Sigmoid colon (tissue), 7 donors: ENCODE measurements at places on chromosomes 3 and 15. TPM values are rescaled to one million over a fixed set of nuclear protein-coding genes. Genes with fewer than 3 reads are reported as not detected.

GRCh38 chr3:127618891-127619290 is 10.1 kb upstream of the PODXL2 start:
- DNase-seq: no peak

DNA sequence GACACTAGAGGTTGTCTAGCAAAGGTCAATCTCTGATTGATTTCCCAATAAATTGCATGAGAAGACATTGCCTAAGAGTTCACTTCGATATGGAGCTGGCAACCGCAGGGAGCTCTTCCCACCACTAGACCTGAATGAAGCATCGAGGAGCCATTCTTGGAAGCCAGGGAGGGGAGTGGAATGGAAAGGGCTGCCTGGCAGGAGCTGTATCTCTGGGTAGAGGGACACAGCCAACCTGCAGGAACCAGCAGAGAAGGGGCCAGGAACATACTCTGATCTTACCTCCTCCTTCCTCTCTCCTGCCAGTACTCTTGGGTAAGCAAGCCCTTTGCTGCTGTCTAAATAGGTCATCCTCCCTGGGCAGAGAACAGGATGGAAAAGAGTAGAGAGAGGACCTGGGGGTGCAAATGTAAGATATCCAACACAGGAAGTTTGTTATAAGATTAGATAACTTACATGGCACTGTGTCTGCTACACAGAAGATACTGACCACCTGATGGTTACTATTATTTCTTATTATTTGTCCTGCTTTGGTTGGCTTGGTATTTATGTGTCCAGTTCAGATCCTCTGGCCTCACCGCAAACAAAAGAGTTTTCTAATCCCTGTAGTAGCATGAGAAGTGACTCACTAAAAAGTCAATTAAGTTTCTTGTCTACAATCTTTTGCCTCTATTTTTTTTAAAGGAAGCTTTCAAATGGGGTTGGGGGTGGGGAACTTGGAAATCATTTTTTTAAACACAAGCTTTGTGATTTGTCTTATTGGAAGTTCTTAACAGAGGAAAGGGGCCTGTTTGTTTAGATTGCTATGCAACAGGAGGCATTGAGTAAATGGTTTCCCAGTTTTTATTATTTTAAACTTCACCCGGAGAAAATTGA is 156.7 kb upstream of the TSC22D2 start:
- no peak for DNase-seq

DNA sequence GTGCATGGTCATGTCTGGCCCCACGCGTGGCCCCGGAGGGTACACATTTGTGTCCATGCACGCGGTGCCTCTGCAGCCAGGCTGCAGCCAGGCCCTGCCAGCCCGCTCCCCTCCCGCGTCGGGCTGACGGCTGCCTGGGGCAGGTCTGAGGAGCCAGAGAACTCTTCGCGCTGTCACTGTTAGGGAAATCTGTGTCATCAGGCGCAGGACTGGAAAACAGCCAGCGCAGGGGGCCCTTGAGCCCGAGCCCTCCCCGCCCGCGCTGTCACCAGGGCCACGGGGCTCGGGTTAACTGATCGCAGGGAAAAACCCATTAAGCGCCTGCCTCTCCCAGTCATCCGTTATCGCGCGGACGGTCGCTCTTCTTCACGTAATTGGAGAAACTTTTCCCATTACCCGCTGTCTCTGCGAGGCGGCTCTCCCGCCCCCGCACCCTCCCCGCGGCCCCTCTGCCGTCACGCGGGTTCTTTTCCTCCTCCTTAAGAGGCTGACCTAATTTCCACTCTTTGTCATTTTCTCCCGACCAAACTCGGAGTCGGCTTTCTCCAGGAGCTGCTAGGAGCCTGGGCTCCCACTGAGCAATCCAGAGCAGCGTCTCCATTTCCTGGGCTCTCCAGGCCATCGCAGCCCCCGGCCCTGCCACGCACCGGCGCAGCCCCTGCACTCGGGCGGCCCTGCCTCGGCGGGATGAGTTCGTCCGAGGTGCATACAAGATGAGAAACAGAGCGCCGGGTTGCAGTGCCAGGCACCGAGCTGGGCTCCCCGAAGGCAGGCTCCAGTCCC is 57.5 kb upstream of the PRR23E start:
- no peak for DNase-seq

DNA sequence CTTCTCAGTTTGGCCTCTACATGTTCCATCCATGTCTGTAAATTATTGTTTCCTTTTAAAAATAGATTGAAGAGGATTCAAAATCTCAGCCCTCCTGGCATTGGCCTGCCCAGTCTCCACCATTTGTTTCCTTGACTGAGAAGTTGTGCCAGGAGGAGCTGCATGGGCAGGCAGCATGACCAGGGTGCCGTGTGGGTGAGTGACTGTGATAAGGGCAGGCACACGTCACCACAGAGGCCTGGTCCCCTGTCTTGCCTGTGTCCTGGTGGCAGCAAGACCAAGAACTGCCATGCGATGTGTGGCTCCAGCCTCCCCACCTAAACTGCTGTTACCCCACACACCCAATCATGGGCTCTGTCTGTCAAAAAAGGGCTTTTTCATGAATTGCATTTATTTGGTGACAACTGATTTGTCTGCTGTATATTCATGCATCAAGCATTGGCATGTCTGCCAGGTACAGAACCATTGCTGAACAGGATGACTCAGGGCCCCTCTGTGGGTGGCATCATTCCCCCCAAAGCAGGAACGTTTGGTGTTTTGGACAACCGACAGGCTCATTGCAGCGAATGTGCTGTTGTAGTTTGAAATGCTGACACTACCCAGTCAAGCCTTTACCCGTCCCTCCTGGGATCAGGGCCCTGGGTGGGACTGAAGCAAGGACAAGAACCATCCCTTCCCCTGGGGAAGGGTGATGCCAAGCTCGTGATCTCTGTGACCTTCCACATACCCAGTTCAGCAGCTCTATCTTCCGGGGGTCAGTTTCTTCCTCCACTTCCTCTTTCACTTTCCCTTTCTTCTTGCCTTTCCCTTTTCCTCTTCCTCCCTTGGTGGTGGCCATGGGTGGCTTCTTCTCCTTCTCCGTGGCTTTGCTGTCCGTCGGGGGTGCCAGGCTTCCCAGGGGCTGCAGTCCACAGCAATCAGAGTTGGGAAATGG is 51.6 kb downstream of the TRPM1 start:
- no peak for DNase-seq

- DNase-seq: no peak
Measured at GRCh38 chr3:127458696-127459604, 131.6 kb downstream of the TPRA1 start.

- DNase-seq: no peak
Measured at GRCh38 chr15:93179700-93180102, 90.7 kb upstream of the RGMA start.

- no peak for DNase-seq
Measured at GRCh38 chr3:128895843-128896697, 16.6 kb downstream of the ACAD9 start.

- DNase-seq: no peak
Measured at GRCh38 chr15:94412979-94413746, 181.8 kb downstream of the MCTP2 start.

GRCh38 chr3:153103406-153103945 is 58.5 kb upstream of the RAP2B start:
- no peak for DNase-seq

DTX3L gene
- total RNA-seq: 18.9 TPM

GRCh38 chr3:106276151-106276550 is 407.3 kb upstream of the CBLB start:
- DNase-seq: no peak

ALDH1A3 gene
- total RNA-seq: 55.4 TPM

DNA sequence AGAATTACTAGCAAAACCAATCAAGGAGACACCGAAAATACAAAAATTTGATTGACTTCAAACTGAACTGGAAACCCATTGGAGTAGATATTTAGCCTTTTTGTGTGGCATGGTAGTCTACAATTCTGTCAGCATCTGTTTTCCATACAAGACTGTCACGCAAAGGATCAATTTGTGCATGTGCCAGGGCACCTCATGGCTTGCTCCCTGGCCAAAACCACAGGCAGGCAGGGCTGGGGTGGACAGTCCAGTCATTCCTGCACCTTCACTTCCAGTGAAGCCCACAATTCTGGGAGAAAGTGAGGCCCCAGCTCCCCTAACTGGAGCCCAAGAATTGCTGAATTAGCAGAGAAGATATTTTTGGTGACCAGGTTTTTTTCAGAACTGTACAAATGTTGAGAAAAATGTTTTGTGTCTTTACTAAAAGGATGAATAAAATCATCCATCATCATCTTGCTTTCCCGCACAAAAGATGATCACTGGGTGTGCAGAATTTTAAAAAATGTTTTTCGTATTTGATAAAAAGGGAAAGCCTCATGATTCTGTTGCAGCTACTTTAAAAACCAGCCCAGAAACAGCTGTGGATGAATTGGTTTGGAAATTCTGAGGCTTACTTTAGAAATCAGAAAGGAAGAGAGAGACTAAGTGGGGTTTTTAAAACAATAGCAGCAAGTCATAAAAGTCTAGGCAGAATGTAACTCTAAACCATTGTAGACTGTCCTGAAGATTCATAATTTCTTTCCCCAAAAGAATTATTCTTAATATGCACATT is 86.4 kb downstream of the PCCB start:
- no peak for DNase-seq

GRCh38 chr3:150547045-150547741 is 606 bp downstream of the EIF2A start:
- DNase-seq: no peak

DNA sequence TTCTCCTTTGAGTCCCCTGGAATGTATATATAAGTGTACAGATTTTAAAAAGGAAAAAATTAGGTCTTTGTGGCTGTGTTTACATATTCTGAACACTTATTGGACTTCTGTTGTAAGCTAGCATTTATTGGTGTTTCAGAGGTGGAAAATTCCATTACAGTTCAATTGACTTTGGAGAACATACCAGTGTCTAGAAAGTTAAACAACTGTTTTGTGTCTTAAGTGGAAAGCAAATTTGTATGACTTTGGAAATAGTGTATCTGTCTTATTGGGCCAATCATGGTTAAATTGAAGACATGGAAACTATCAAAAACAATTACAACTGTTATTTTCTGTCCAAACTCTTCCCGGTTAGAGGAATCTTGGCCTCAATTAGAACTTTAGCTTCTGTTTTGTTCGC is 265.0 kb upstream of the C2CD4B start:
- DNase-seq: no peak

- DNase-seq: peak; percentile 78
Measured at GRCh38 chr15:98076021-98076816, 115.7 kb downstream of the ARRDC4 start.

CFAP91 gene
- 6.7 TPM for total RNA-seq

DNA sequence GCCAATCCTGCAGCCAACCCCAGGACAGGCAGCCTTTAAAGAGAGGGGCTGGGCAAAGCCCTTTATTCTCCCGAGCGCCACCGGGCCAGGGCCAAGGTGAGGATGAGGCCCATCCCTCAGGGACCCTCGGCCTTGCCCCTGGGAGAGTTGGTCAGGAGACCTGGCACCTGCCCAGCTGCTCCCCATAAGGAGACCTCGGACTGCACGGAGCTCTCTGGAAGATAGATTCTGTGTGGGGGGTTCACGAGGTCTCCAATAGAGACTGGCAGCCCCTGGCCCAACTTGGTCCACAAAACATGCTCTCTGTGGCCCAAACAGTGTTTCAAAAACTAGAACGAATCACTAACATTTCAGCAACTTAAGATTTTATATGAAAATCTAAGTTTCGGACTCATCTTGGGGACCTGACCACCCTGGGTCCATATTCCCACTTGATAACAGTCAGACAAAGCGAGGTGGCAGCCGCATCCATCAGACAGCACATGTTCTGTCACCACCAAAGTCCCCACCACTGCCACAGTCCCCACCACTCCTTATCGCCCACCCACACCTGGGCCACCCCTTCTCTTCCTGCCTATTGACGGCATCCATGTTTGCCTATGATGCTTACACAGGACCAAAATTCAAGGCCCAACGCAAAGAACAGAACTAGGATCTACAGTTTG is 114.4 kb upstream of the RPL32 start:
- DNase-seq: peak; percentile 76

LRTM1 gene
- total RNA-seq: not detected

CP gene
- total RNA-seq: 7.1 TPM

DNA sequence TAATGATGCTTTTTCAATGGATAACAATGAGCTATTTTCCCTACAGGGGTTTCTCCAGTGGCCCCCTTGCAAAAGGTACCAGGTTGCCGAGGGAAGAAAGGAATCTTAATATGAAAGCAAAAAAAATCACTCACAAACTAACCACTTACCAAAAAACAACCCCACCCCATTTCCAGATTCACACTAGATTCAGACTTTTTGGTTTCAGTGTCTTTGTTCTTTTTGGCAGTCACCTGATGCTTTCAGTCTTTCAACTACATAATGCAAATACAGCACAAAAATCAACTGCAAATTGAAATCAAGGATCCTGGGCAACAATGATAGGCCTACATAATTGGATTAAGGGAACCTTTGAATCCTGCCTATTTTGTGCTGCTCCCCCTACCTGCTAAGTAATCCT is 71.1 kb upstream of the RAP2B start:
- no peak for DNase-seq

PPP1R14D gene
- not detected for total RNA-seq

DNA sequence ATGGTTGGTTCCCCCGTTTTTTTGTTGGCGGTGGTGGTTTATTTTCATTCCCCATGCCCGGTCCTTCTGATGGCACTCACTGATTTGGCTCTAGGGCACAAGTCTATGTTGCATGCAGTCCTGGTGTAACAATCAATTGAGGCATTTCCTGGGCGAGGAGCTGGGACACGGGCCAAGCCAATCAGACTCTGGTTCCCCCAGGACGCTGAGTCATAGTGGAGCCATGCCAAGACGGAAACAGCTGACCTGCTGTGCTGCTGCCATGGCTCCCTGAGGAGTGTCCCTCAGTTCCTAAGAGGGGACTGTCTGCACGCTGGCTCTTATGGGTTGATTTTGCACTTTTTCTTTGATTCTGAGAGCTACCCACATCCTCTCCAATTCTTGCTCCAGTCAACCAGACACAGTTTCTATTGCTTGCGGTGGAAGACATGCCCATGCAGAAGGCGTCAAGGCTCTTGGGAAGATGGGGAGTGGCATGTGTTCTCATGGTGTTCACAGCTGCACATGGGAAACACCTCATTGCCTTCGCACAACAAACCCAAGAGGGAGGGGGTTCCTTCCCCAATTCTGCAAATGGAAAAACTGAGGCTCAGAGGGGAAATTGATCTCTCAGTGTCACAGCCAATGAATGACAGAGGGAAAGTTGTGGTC is 28.3 kb upstream of the ALDH1L1 start:
- peak; percentile 82 for DNase-seq

GRCh38 chr3:167441256-167441655 is 32.6 kb downstream of the SERPINI2 start:
- no peak for DNase-seq
